Dorsolateral prefrontal cortex (tissue), 122 donors: ENCODE measurements at places on chromosomes 3 and 15.

- peak; percentile 74 for DNase-seq
Observed at GRCh38 chr3:184234224-184234623, 4.8 kb downstream of the VWA5B2 start.

- no peak for DNase-seq
Observed at GRCh38 chr15:74364936-74365597, 2.4 kb downstream of the CYP11A1 start.

DNA sequence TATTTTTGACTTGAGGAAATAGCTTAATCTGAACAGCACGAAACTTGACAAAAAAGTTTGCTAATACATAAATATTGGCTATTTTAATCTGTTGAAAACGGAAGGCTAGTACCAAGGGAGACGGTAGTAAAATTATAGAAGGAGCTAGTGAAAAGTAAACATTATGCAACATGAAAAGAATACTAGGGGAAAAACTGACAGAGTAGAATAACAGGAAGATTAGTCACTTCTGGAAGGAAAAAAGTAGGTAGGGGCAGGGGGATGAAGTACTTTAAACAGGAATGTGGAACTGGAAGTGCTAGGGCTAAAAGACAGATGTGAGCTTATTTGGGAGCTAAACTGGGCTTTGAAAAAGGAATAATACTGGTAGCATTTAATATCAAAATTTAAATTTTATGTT, 60.1 kb downstream of the MBNL1 start:
- no peak for DNase-seq

GRCh38 chr15:98806275-98806895, 158.0 kb downstream of the IGF1R start:
- no peak for DNase-seq

DNA sequence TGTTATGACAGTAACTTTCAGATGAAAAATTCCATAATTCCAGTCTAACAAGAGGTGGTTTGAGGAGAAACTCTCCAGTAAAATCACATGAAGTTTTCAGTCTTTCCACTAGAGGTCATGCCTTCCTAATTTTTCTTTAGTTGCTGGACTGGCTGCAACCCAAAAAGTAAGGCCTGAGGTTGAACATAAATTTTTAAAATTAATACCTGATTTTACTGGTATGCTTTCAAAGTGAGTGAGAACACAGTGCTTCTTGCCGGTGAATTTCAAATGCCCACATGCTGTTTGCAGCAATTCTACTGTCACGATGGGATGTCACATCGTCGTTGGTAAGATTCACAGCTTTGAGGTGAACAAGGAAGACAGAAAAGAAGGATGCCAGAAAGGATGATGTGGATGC, 89.0 kb upstream of the FGF12 start:
- no peak for DNase-seq

GRCh38 chr3:127857333-127857732, 35.0 kb upstream of the MGLL start:
- DNase-seq, result no peak

DNA sequence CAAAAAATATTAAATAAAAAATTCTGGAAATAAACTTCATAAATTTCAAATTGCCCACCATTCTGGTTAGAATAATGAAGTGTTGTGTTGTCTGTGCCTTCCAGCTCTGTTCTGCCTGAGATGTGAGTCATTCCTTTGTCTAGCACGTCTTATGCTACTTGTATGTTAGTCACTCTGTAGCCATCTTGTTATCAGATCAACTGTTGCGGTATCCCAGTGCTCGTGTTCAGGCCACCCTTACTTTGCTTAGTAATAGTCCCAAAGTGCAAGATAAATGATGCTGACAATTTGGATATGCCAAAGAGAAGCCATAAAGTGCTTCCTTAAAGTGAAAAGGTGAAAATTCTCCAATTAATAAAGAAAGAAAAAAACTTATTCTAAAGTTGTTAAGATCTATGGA, 527.5 kb downstream of the NAALADL2 start:
- DNase-seq, result no peak

DNA sequence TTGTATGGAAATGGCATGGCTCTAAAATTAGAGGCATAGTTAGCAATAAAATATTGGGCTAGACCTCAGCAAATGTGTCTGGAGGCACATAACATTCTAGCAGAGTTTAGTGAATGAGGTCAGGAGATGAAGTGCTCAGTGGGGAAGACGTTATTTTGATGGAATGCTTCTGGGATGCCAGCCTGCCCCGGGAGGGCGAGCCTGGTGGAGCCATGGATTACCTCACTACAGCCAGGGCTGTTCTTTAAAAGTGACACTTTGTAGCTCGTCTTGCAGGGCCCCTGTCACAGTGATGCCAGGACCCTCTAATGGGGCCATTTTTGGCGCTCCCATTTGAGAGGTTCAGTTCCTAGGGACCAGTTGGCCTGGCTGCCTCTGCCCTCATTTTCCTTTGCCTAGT, 48.5 kb downstream of the PXYLP1 start:
- no peak for DNase-seq

- no peak for DNase-seq
Observed at GRCh38 chr3:43256714-43257461, 29.5 kb upstream of the SNRK start.

GRCh38 chr3:135056084-135056730, 261.1 kb downstream of the EPHB1 start:
- DNase-seq, result no peak

GRCh38 chr3:127035677-127036076, 52.8 kb downstream of the PLXNA1 start:
- peak; percentile 50 for DNase-seq

- no peak for DNase-seq
Observed at GRCh38 chr15:77864211-77865105, 213.1 kb downstream of the TBC1D2B start.

GRCh38 chr3:124246949-124247348, 255.0 kb upstream of the ROPN1 start:
- DNase-seq, result no peak

GRCh38 chr3:54202054-54202453, 79.7 kb downstream of the CACNA2D3 start:
- no peak for DNase-seq

DNA sequence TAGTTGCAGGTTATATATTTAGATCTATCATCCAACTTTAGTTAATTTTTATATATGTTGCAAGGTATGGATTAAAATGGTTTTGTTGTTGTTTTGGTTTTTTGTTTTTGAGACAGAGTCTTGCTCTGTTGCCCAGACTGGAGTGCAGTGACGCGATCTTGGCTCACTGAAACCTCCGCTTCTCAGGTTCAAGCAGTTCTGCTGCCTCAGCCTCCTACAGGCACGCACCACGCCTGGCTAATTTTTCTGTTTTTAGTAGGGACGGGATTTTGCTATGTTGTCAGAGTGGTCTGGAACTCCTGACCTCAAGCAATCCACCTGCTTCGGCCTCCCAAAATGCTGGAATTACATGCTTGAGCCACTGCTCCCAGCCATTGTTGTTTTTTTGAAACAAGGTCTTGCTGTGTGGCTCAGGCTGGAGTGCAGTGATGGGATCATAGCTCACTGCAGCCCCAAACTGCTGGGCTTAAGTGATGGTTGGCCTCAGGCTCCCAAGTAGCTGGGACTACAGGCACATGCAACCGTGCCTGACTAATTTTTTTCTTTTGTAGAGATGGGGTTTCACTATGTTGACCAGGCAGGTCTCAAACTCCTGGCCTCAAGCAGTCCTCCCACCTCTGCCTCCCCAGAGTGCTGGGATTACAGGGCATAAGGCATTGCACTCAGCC, 92.0 kb downstream of the ZNF609 start:
- DNase-seq, result no peak

DNA sequence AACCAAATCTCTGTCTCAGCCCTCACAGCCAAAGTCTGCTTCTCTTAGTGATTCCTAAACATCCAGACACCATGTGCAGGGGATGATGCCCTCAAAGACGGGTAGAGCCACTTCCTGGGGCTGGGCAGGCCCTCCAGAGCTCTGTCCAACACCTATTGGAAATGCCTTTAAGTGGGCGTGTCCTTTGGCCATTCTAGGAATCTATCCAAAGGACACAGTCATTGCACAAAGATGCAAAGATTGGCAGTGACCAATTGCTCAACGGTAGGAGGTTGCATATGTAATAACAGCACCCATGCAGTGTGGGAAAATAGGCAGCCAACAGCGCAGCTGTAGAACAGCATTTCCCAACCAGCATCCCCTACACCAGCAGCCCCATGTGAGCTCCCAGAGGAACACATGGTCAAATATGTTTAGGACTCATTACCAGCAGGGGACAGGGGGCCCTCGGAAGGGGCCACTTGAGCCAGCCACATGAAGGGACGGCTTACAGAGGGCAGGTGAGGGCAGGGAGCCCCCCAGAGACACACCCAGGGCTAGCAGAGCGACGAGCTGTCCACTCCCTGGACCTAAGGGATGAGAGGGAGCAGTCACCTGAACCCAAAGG, 142.8 kb upstream of the IQSEC1 start:
- DNase-seq, result no peak

DNA sequence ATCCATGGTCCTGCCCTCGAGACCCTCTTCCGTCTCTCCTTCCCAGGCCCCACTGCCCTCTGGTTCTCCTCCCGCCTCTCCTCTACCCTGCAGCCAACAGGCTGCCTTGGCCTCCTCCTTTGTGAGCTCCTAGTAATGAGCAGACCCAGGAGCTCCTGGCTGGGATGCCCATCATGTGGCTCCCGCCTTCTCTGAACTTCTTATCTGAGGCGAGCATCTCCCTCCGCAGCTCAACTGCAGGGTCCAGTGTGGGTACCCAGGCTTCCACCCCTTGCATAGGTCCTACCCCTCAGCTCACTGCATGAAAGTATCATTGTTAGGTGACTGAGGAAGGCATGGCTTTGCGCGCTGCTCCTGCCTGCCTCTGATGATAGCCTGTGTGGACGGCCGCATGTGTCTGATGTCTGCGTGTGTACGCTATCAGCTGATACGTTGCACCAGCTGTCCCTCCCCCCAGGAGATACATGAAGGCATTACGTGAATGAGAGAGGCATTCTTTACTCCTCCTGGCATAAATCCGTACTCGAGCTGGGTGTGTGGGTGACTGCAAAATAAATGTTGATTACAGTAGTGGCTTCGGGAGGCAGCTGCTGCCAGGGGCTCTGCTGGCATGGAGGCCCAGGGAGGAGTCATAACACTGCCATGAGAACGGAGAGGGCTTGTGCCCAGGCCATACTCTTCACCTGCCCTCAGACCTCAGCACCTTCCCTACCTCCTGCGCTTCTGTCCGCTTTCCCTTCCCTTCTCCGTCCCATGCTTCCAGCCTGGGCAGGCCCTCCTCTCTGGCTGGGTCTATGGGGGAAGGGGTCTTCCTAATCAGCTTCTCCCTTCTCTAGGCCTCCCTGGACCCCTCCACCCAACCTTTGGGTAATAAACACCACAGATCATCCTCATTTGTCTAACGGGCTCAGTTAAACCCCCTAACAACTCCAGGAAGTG, 48.8 kb downstream of the ZNF710 start:
- peak; percentile 25 for DNase-seq

DNA sequence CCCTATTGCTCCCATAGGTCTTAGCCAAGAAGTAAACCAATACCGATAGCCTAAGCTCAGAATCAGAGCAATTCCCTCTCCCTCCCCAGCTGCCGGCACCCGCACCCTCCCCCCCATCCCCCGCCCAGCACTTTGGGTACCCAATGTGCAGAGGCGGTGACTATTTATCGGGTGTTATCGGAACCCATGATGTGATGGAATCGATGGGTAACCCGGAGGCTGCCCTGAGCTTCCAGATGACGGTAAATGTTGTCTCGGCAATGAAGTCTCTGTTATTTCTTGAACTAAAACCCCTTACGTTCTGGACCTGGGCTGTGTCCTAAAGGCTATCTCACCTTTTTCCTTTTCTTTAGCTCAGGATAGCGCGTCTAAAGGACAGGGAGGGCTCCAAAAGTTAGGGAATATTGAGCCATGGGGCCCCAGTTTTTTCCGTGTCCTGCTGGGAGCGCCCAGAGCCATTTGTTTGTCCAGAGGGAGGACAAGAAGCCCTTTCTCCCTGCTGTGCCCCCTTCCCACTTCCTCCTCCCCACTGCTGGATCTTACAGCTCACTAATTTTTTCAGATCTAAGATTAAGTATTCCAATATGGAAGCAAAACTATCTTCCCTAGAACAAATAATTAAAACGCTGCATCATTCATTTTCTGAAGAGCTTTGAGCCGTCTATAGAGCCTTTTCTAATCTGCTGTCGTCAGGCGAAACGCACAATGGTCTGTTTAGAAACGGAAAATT, 1.5 kb downstream of the SLITRK3 start:
- DNase-seq, result no peak

- no peak for DNase-seq
Observed at GRCh38 chr15:88849376-88850072, 45.8 kb downstream of the HAPLN3 start.

DNA sequence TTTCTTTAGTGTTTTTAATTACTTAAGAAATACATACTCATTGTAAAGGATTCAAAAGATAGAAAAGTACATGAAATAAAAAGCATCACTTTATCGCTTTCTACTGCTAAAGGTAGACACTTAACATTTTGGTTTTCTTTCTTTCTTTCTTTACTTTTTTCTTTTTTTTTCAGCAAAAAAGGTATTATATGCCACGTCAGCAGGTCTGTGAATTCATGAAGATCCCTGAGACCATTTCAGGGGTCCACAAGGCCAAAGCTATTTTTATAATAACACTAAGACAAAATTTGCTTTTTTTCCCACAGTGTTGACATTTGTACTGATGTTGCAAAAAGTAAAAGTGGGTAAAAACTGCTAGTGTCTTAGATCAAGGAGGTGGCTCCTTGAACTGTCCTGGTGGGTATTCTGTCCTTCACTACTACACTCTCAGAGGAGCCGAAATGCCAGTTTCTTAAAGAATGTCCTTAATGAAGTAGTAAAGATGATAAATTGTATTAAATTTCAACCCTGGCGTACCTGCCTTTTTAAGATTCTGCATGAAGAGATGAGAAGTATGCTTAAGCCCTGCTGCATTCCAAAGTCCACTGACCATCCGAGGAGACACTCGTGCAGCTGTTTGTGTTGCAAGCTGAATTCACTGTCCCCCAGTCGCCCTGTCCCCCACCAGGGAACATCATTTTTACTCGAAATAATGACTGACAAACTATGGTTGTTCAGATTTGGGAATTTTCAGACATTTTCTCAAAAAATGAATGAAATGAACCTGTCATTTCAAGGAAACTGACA, 106.7 kb upstream of the PIAS1 start:
- DNase-seq, result no peak

GRCh38 chr15:39543651-39544050, 37.2 kb upstream of the THBS1 start:
- DNase-seq, result no peak

DNA sequence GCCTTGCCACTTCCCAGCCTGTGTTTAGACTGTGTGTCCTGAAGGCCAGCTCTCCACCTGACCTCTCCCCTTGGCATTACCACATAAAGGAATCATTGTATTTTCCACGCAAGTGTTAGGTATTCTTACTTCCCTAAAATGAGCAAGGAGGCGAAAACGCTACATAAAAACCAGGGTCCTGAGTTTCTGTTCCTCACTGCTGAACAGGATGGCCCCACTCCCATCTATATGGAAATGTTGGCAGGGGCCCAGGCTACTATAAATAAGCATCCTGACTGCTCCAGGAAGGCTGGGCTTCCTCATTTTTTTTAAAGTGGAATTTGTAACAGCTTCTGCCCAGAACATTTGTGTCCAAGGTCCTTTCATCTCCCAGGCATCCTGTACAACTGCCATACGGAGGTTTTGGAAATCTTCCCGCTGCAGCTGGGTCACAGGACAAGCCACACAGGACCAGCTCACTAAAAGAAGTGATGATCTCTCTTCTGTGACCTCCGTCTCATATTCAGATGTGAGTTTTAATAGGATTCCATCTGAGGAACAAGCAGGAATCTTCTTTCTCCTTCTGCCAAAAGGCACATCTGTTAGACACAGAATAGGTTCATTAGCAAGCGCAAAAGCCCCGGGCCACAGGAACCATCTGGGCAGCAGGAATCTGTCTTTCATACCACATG, 56.4 kb upstream of the LIMD1 start:
- DNase-seq, result no peak
